ENCODE measurements at places on chromosomes 7 and 10.

- no peak for DNase-seq
Measured at GRCh38 chr10:117537904-117538524, 4.5 kb upstream of the EMX2 start.

- DNase-seq = peak; percentile 66
Measured at GRCh38 chr7:143222782-143223181, 945 bp downstream of the TAS2R40 start.

- DNase-seq = no peak
Measured at GRCh38 chr7:147415991-147416390, 1174.6 kb upstream of the C7orf33 start.

DNA sequence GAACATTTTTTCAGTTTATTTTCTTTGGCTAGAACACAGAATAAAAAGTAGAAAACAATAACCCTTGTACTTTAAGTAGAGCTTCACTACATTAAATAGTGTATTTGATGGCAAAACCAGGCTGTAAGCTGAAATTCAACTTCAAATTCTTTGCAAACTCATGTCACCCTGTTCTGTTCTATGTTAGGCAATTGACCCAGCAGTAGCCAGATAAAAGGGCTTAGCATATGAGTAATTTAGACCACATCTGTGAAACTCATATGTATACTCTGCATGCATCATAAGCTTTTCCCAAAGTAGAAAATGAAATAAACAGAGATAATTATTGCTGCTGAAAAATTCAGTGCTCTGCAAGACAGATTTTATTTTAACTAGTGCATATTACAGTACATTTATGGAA lies 150.2 kb downstream of the GNAI1 start:
- no peak for DNase-seq
